ENCODE measurements at places on chromosomes 5 and 9.

DNA sequence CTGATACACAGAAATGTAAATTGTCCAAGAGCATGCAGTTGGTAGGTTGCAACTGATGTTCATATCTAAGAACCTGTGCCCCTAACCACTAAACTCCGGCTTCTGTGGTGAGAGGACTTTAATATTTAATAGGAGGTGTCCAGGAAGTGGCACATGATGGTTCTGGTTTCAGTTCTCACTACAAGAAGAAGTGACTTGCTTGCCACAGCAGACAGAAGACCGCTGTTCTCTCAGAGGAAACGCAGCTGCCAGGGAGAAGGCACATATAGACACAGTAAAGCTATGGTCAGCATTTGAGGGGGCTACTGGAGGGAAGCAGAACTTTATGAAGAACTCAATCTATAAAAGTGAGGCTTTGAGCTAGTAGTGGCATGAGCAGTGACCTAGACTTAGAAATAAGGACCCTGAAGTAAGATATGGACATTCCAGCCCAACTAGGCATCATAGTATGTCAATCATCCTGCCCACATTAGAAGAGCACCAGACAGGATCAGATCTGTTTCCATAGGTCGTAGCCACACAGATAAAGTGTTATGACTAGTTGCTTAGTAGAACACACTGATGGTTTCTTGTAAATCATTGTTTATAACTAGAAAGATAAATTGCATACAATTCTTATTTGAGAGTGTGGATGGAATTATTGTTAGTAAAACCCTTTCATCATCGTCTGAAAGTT is 36.4 kb upstream of the DAB2 start:
- no peak for DNase-seq

DNA sequence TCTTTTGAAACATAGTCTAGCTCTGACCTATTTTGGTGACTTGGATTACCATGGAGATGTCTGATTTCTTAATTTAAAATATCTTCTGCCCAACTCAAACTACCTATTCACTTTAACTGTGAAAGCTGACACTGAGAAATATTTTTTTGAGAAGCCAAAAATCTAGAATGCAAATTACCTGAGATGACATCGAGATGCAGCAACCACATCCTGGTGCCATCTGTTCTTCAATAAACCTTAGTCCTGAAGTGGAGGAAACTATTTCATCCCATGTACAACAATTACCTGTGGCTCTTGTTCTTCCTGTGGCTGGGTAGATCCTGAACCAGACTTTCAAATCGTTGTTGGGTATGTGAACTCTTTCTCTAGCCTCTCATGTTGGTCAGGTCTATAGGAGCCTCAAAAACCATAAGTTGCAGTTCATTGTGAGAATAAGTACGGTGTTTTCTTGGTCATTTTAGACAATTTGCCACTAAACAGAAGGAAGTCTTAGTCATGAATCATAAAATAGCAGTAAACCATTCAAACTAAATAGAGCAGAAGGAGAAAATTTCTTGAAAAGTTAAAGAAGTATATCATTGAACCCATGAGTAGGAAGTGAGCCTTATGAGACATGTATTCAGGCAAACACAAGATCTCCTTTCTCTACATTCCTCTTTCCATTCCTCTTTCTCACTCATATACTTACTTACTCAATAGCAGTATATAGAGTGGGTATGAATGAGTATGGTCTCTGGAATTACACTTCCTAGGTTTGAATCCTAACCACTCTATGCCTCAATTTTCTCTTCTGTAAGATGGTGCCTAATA is 176.0 kb downstream of the HMHB1 start:
- DNase-seq = no peak

DNA sequence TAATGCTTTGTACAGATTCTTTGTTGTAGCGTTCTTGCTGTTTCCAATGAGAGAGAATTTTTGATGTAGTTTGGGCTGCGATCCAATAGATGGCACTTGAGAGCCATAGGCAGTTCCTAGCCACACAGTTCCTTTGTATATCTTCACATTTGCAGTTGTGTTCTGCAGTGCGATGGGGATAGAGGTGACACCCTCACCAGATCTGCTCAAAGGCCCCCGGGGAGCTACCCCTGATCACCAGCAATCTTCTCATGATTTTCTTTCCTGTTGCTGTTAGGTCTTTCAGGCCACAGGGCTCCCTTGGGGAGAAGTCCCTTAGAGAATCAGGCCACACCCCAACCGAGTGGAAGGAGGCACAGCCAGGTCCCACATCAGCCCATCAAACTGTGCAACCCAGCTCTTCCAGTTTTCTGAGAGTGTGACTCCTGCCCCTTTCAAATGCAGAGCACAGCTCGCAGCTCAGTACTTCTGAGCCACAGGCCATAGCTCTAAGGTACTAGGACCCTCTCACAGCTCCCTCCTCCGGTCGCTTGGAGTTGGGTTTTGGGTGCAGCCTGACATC is 353.7 kb downstream of the SLCO4C1 start:
- no peak for DNase-seq

GRCh38 chr5:68683632-68684036 is 410.2 kb upstream of the SLC30A5 start:
- DNase-seq = no peak

- DNase-seq = no peak
Measured at GRCh38 chr9:111812337-111812736, 17.6 kb upstream of the SHOC1 start.

DNA sequence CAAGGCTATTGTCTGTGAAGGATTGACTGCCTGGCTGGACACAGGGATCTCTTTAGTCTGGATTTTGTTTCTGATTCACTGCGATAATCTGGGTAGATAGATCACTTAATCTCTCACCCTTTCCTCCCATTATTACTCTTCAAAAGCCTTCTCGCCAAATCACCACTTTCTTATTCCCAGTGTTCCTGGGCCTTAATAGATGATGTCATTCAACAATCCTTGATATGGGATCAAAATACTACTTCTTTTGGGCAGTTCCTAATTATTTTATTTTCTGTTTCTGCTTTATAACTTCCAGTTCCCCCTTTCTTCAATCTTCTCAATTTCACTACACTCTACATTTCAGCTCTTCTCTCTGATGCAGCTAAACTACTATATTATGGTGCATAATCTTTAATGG is 6.8 kb upstream of the CRHBP start:
- DNase-seq = no peak

- DNase-seq = no peak
Measured at GRCh38 chr5:143585970-143586369, 182.5 kb upstream of the NR3C1 start.

- DNase-seq = no peak
Measured at GRCh38 chr5:54018438-54018837, 291.9 kb downstream of the ARL15 start.

DNA sequence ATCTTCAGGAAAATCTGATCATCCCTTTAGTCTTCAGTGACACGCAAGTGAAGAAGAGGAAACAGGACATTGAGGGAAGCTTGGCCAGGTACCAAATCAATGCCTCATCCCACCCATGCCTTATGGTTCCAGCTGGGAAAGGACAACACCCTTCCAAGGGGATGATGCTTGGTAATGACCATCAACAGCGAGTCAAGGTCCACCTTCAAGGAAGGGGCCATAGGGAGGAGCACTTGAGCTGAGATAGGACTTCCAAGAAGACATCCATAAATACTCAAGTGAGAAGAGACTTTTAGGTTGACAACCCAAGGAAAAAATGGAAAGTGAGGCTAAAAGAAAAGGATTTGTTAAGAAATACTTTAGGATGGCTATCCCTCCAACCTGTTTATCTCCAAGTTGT is 27.1 kb upstream of the GAS1 start:
- no peak for DNase-seq

- DNase-seq = no peak
Measured at GRCh38 chr9:127065592-127065991, 56.8 kb downstream of the ANGPTL2 start.

GRCh38 chr5:102590467-102590866 is 91.7 kb upstream of the SLCO6A1 start:
- DNase-seq = no peak

DNA sequence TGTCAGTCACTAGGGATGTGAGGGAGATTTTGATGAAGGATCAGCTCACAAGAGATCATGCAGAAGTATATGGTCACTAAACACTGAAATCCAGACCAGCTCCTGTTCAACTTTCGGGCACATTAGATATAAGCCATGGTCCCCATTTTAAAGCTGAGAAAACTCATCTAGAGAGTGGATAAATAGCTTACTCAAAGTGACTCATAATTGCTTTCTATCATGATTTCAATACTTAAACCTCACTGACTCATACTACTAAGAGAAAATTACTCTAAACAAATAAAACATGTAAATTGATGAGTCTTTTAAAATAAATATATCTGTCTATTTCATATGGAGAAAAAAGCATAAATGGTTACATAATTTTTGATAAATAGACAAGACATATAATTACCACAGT is 567.7 kb downstream of the TLR4 start:
- no peak for DNase-seq

- DNase-seq = no peak
Measured at GRCh38 chr5:68818057-68818695, 275.6 kb upstream of the SLC30A5 start.

DNA sequence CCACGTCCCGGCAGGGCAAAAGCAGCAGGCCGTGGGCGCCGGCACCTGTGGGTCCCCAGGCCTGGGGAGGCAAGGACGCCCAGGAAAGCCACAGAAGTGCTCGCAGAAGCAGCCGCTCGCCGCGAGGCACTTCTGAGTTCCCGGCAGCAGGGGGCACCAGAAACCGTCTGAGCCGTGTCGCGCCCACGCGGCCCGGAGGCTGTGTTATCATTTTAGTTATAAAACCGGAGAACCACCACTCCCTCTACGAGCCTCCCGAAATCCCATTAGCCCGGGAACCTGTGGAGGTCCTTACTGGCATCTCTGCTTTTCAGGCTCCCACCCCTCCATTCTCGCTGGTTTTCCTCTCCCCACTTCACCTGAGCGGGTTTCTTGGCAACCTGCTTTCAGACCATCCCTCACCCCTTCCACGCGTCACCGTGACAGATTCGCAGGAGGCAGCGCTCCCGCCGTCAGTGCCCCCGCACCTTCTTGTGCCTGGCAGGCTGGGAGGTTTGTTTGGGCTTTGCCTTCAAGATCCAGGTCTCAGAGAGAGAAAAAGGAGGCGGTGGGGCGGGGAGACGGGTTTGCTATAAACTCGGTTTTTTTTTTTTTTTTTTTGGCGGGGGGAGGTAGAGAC is 2.3 kb downstream of the GDNF start:
- DNase-seq = peak; percentile 57

DNA sequence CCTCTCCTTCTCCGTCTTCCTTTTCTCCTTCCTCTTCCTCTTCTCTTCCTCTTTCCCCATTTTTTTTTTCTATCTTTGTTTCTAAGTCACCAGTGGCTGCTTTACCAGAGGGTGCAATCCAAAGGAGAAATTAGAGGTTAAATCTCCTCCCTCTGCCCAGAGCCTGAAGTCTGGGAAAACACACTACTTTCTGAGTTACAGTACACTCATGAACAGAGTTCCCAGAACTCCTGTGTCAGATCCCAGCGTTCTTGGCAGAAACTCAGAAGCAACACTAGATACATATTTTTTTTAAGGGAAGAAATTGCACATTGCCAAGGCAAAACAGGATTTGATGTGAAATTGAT is 189.0 kb downstream of the SNCAIP start:
- DNase-seq = no peak

- no peak for DNase-seq
Measured at GRCh38 chr9:128323791-128324190, 1.2 kb downstream of the COQ4 start.

- DNase-seq = no peak
Measured at GRCh38 chr9:26812217-26812616, 80.4 kb downstream of the CAAP1 start.

GRCh38 chr5:146562461-146562860 is 46.5 kb upstream of the GPR151 start:
- DNase-seq = no peak
